Stromal cell of bone marrow (primary cell): ENCODE measurements at places on chromosomes 7 and 10.

GRCh38 chr7:22717760-22718159 is 9.2 kb upstream of the IL6 start:
- DNase-seq, result no peak

DNA sequence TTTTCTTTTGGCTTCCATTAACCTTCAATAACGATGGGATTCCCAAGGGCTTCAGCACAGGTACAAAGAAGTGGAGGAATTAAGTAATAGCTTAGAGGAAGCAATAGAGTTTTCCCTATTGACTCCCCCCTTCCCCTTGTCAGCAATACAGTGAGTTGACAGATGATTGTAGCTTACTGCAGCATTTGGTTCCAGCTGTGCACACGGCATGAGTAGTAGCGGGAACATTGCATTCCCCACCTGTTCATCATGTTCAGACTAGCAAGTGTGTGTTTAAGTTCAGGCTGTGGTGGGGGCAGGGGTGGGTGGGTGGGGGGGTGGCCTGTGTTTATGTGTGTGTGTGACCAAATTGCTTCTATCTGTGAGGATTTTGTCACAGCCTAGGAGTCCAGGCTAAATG is 4.6 kb upstream of the ADRA2A start:
- no peak for DNase-seq

GRCh38 chr7:36568452-36568849 is 155.8 kb downstream of the AOAH start:
- DNase-seq, result no peak

- DNase-seq, result no peak
These were observed 34.4 kb downstream of the FHIP2A start for GRCh38 chr10:114855776-114856543.

DNA sequence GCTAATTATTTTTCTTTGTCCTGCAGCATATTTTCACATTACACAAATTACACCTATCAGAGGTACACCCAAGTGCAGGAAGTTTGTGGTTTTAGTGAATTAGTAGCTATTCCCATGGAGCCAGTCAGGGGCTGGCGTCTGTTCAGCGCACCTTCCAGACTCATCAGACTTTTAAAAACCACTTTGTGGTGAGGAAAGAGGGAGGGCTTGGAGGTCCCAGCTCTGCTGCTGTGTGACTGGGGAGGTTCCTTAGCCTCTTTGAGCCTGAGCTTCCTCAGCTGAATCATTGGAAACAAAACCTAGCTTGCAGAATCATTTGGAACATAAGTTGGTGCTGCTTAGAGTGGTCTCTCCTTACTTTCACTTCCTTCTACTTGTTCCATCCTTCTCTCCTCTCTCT is 175.4 kb downstream of the SORCS3 start:
- no peak for DNase-seq

- DNase-seq, result no peak
These were observed 156.8 kb downstream of the FRMD4A start for GRCh38 chr10:14173706-14174594.

- DNase-seq, result no peak
These were observed 5.7 kb downstream of the ATG9B start for GRCh38 chr7:151018421-151019129.

DNA sequence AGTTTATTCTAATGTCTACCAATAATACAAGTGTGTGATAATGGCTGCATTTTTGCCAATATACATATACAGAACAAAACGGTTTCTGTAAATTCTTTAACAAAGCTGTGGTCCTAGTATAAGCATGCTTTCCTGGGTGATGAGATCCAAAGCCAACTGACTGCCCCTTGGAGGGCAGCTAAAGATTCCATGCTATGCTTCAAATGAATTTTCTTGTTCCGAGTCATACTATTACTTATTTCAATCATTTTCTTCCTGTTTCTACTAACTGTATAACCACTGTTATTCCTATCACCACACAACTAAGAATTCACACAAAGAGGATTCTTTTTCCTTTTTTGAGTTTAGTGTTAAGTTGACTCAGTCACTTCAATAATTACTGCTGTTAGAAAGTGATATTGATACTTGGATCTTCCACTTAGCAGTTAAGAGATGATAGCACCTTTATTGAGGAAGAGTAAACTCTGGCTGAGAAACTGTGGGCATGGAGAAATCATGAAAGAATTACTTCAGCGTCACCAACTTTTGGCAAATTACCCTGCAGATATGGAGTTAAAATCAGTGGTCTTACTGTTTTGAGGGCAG is 197.5 kb downstream of the ARL4A start:
- DNase-seq, result no peak
